Activated CD4-positive, alpha-beta memory T cell treated with anti-CD3 and anti-CD28 coated beads, Interleukin-2, amount 10 ng/mL, durations not matched to agents 7 days and 5 days (primary cell): ENCODE measurements at places on chromosomes 7 and 10. TPM values are rescaled to one million over a fixed set of nuclear protein-coding genes. Genes with fewer than 3 reads are reported as not detected.
A peak's percentile ranks its signal among the peaks of the same experiment; 100 is the strongest.

DNA sequence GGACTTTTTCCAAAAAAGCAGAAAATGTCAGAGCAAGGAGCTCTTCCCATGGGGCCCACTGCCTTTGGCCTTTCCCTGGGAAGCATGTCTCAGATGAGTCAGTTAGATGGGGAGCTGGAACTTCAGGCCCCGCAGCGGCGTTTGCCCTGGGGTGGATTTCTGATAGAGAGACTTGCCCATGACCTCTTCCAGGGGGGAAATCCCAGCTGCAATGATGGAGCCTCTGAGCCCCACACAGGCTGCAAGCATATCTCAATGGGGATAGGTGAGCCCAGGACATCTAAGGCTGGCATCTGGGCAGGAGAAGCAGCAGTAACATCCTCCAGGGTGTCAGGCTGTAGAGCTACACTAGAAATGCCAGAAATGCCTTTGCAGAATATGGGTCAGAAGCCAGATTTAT lies 269.2 kb upstream of the TCERG1L start:
- DNase-seq = no peak

DNA sequence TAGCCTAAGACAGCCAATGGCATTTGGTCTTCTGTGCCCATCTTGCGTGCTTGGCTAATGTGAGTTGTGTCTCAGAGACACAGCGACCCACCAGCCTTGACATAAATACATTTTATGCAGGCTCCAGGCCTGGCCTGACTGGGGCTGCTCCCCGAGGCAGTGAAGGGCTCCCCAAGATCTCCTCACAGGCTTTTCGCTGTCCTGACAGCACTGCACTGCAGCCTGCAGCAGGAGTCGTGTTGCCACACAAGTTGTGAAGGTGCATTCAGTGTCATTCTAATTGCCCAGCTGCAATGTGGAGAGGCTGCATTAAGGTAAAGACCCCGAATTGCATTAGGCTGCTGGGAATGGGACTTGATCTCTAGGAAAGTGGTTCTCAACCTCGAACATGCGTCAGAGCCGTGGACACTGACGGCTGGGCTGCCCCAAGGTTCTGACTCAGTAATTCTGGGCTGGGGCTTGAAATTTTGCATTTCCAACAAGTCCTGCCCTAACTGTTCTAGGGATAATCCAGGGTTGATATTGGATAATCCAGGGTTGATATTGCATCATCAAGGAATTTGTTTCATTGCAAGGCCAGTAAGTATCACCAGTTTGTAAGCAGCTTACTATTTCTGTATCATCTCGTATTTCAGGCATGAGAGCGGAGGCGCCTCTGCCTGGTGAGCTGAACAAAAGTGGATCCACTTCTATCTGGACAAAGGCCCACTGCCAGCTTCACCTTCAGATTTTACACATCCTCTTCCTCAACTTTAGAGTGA lies 108.7 kb upstream of the INSIG1 start:
- no peak for DNase-seq

DNA sequence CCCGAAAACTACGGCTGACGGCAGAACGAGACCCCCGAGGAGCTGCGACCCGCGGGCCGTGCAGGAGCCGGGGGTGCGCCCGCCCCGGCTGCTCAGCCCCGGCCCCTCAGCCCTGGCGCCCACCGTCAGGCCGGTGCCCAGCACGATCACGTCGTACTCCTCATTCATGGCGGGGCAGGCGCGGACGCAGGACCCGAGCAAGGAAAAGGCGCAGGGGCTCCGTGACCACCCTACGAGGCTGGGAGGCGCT lies 218 bp downstream of the GDI2 start:
- no peak for DNase-seq

DNA sequence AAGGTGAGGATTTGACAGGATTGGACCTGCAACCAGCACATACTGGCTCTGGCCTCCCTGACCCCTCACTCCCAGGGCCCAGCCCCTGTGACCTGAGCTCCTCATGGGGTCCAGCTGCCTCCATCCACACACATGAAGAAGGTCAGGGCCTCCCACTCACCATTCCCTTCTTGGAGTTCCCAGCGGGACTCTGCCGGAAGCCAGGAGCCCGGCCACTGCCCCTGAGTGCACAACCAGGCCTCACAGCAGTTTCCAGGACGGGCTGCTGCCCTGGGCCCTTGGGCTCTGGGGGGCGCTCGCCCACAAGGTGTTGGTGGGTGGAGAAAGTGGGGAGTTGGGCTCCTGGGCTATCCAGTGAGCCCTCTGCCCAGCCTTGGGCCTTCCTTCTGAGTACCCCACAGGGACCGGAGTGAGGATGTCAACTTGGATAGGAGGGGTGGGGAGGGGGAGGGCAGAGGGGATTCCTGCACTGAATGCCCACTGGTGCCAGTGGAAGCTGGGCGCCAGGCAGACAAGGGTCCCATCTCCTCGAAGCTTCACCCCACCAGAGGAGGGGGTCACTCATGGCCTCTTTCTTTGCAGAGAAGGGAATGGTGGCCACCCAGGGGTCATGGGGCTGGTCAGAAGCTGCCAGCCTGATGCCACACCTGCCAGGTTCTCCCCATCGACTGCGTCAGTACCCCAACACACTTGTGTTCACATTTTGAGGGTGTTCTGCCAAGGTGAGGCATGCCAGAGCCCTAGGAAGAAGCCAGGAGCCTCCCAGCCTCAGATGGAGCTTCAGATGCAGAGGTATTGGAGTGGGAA lies 115.3 kb downstream of the PTPN20 start:
- peak; percentile 12 for DNase-seq

- DNase-seq = no peak
These were observed 13.0 kb downstream of the BCAP29 start for GRCh38 chr7:107593025-107593410.

- no peak for DNase-seq
These were observed 112.1 kb downstream of the PRKG1 start for GRCh38 chr10:51186361-51186760.

DNA sequence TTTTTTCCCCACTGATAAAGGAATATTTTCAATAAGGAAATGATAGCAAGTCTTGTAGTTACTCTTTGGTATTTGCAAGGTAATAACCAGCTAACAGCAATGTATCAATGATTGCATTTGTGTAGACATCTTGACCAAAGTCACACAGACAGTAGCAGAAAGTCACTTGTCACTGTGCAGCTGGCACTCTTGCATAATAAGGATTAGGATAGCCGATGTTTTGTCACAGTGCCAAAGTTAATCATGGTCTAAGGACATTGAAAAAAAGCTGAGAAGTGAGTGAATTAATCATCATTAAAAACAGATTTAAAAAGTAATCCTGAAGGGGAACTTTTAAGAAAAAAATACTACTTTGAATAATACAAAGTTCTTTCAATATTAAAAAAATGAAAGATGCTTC lies 834.3 kb upstream of the C7orf33 start:
- no peak for DNase-seq

GRCh38 chr10:69772933-69773704 lies 28.6 kb upstream of the COL13A1 start:
- no peak for DNase-seq

- no peak for DNase-seq
These were observed 502.4 kb downstream of the GRID1 start for GRCh38 chr10:85864173-85864549.

DNA sequence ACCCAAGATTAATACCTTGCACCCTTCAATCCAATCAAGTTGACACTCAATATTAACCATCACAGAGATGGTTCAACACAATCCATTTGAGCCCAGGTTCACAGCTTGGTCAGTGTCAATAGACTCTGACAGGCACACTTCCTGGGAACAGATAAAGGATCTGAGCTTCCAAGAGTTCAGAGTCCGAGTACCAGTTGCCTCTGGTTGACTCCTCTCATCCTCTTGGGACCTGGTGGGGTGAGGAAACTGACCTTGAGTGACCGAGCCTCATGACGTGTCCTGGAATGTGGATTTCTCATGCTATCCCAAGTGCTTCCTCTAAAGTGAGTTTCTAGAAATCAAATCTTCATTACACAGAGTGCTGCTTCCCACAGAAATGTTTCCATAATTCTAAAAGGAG lies 162.0 kb downstream of the CYP26A1 start:
- no peak for DNase-seq

GRCh38 chr10:20446561-20447193 lies 450.4 kb downstream of the NEBL start:
- no peak for DNase-seq

- no peak for DNase-seq
These were observed 60.0 kb upstream of the SLC35B4 start for GRCh38 chr7:134376693-134377092.

DNA sequence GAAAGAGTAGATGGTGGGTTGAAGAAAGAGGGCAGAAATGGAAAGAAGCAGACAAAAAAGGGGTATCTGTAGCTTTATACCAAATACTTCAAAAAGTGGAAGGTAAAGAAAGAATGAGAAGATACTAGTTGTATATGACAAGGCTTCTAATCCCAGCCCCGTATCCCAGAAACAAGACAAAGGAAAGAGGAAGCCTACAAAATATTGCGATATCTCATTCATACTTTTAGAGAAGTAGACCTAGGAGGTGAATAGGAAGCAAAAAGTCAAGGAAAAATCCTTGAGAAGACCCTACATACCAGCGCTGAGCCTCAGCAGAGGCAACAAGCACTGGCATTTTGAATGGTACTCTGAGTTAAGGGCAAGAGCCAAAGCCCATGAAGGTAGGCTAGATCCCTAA lies 26.6 kb downstream of the PHTF2 start:
- no peak for DNase-seq

DNA sequence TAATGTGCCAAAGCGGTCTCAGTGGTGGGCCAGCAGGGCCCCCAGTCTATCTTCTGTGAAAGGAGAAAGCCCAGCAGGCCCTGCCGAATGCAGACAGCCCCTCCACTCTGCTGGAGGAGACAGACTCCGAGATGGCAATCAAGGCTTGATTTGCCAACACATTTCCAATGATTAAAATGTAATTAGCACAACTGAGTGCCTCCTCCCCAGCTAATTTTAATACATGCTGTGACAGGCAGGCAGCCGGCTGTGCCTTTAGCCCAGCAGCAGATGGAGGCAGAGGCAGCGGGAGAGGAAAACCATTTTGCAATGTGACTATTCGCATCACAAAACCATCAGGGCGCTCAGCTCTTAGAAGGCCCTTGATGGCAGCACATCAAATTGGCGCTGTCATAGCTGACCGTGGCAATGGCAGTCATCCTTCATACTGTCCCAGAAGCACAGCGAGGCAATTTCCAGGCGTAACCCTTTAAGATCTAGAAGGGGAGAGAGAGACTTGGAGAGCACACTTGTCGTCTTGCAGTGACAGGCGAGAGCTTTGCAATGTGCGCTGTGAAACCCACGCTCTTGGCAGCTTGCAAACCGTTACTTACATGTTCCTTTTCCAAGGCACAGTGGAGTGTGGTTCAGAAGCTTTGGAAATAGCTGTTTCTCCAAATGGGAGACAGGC lies 714.8 kb upstream of the GALNT17 start:
- no peak for DNase-seq

DNA sequence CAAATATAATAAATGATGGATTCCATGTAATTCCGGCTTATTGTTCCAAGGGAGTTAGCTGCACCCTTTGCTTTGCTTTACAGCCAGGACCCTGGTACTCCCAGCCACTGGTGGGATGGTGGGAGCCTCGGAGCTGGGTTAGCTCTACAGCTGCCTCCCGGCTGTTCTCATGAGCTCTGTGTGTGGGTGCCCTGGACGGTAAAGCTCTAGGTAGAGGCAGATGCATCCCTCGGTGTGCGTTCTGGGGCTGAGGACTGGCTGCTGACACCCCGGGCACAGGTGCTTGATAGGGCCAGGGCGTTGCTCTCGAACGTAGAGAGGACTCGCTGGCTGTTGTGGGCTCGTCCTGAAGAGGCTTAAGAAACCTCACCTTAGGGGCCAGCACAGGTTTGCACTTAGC lies 50.1 kb downstream of the PFKP start:
- no peak for DNase-seq

The ITPRID1 gene
- not detected for total RNA-seq

The RAMP3 gene
- total RNA-seq = not detected

The C10orf105 gene
- 0.25 TPM for total RNA-seq

The NPY4R2 gene
- not detected for total RNA-seq

The SEC31B gene
- total RNA-seq = 138 TPM

The EDRF1 gene
- 33.8 TPM for total RNA-seq

The TFR2 gene
- total RNA-seq = 9.2 TPM

The KAZALD1 gene
- 0.35 TPM for total RNA-seq

The GPR22 gene
- not detected for total RNA-seq
